ENCODE measurements at places on chromosomes 1 and 21.
A peak's percentile ranks its signal among the peaks of the same experiment; 100 is the strongest.

DNA sequence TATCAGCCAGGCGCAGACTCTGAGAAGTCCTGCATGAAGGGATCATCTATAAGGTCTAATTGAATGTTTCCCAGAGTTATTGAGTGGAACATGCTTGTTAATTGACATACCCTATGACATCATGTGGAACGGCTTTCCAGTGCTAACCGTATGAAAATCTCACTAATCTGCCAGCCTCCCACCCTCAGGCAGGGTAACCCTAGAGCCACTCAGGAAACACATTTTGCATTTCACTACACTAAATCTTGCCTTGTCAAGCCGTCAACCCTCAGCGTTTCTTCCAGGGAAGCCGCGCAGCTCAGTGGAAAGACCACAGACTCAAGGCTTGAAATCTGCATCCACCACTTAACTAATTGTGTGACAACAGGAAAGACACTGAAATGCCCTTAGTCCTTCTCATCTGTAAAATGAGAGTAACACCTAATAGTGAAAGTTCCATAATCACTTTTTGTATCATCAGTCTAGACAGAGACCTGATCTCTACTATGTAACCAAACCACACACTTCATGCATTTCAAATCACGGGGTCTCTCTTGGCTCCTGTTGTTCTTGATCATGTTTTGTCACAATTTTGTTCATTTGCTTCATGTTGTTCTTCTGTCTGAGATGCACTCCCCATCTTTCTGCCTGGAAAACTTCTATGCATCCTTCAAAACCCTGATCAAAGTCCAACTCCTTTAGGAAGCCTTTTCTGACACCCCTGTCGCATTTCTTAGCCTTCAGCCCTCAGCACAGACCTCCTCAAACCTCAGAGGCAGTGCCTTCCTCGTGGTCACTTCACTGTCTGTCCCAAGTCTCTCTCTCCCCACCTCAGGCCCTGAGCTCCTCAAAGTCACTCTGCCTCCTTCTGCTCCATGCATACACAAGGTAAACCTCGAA lies 246.5 kb downstream of the TOMM20 start:
- DNase-seq: no peak

DNA sequence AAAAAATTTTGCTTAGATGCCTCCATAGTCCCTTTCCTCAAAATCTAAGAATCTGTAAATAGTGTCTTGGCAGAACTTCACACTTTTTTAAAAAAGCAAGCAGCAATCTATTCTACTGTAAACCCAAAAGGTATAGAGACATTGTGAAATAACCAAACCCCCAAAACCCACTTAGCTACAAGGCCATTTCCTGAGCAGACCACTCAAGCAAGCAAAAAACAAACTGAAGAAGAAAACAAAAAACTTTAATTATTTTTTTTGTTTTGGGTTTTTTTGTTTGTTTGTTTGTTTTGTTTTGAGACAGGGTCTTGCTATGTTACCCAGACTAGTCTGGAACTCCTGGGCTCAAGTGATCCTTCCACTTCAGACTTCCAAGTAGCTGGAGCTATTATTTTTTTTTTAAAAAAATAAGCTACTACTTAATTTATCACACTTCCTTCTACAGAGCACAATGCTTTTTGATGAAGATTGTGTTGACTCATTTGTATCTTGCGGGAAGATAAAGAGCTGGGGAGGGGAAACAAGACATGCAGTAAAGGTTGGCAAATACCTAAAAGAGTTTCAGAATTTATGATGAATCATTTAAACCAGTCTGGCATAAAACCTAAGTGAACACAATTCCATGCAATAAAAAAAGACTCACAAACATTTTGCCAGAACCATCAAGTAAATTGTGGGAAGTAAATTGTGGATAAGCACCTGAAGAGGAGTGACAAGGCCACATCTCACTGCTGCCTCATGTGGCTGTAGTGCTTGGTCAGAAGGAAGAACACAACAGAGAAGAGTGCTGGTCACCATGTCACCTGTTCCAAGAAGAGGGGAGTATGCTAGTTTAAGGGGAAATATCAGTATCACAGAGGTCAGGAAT lies 2.7 kb upstream of the PTPN22 start:
- peak; percentile 29 for DNase-seq

DNA sequence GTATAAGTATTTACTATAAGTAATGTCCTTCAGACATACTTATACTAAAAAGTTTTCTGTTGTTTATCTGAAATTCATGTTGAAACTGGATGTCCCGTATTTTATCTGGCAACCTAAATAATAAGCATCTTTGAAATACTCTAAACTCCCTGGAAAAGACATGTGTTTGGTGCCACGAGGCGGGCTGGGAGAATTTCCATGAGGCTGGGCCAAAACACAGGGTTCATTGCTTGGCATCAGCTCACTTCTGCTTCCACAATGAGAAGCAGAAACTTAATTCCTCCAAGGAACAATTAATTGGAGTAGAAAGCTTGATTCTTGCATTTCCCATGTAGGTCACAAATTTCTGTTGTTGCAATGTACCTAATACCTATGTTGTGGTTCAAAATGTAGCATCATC lies 110.2 kb downstream of the PSMG1 start:
- DNase-seq: no peak

- no peak for DNase-seq
These were observed 47.6 kb downstream of the RHOU start for GRCh38 chr1:228782662-228783417.

- no peak for DNase-seq
These were observed 887.1 kb downstream of the LRRIQ3 start for GRCh38 chr1:73310797-73311381.

DNA sequence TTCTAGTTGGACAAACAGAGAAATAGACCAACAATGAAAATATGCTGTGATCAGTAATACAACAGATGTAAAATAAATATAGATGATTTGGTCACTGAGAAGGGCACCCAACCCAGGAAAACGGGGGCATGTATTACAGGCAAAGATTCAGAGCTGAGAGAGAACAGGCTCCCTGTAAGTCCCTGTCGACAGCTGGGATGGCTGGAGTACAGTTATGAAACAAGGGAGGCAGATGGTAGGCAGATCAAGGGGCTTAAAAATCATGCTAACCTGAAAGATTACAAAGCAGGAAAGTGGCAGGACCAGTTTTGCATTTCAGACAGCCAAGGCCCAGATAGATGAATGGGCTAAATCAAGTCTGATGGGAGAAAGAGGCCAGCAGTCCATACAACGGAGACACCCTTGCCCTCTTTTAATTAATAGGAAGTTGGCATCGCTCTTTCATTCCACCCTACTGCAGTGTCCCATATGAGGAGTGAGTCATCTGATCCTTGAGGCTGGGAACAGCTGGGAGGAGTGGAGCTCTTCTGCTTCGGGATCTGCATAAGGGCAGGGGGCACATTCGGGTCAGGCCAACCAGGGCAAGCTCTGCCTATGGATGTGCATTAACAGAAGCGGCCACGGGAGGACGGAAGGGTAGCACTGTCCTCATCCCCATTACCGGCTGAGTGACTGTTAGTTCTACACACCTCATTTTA lies 171.1 kb downstream of the DAB1 start:
- DNase-seq: no peak

- DNase-seq: no peak
These were observed 97.9 kb upstream of the RAB3GAP2 start for GRCh38 chr1:220370041-220370700.

DNA sequence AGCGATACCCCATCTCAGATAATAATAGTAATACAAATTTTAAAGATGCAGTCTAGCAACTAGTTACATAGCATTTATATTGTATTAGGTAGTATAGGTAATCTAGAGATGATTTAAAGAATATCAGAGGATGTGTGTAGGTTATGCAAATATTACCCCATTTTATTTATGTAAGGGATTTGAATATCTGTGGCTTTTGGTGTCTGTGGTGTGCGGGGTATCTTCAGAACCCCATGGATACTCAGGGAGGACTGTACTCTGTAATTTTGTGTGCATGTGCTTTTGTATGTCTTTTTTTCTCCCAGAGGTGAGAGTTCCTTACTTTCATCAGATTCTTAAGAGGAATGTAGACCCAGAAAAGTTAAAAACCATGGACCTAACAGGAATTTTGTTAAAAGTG lies 12.8 kb downstream of the RNF2 start:
- DNase-seq: no peak

GRCh38 chr1:48530727-48531351 lies 58.8 kb upstream of the SPATA6 start:
- DNase-seq: peak; percentile 43

DNA sequence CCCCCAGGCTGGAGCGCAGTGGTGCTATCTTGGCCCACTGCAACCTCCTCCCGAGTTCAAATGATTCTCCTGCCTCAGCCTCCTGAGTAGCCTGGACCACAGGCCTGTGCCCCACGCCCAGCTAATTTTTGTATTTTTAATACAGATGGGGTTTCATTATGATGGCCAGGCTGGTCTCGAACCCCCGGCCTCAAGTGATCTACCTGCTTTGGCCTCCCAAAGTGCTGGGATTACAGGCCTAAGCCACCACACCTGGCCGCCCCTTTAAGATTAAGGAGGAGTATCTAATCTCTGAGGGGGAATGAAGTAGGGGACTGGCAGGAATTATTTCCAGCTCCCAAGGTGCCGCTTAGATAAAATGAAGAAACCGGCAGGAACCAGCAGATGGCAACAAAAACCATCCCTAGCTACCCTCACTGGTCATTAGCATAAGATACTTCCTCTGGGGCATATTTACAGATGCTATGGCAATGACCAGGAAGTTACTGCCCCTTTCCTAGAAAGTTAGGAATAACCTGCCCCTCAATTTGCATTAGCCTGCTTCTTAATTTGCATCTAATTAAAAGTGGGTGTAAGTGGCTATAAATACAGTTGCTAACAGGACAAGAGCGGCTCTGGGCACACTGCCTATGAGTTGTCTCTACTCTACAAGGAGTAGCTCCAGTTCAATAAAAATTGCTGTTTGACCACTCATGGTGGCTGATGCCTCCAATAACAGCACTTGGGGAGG lies 7.1 kb upstream of the NSUN4 start:
- peak; percentile 22 for DNase-seq

DNA sequence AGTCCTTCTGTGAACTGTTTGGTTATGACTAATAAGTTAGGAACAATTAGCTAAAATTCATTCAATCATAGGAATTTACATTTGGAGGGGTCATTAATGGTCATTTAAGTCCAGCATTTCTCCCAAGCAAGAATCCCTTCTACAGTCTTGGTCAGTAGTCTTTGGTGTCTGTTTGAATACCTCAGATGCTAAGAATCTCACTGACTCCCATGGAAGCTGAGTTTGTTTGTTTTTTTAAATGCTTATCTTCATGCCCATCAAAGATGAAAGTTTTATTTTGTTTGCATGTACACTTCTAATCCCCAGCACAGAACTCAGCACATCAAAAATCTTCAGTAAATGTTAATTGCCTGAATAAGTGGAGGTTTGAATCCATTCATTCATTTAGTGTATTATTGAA lies 41.3 kb upstream of the SLC44A3 start:
- DNase-seq: no peak

GRCh38 chr1:94345148-94345721 lies 73.0 kb upstream of the ABCD3 start:
- DNase-seq: no peak

DNA sequence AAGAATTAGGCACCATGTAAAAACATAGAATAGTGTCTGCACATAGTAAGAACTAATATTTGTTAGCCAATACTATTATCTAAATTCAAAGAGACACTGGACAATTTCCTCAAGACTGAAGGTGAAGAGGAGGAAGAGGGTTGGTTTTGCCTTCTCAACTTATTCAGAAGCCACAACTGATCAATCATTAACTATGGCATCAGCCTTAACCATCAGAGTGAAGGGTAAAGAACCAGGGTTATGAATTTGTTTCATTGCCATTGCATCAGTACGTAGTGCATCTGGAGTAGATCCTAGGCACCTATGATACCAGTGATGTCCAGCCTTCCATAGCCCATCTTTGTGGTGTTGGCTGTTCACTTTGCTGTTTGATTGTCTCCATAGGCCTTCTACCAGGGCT lies 421.7 kb upstream of the DEPDC1 start:
- no peak for DNase-seq

DNA sequence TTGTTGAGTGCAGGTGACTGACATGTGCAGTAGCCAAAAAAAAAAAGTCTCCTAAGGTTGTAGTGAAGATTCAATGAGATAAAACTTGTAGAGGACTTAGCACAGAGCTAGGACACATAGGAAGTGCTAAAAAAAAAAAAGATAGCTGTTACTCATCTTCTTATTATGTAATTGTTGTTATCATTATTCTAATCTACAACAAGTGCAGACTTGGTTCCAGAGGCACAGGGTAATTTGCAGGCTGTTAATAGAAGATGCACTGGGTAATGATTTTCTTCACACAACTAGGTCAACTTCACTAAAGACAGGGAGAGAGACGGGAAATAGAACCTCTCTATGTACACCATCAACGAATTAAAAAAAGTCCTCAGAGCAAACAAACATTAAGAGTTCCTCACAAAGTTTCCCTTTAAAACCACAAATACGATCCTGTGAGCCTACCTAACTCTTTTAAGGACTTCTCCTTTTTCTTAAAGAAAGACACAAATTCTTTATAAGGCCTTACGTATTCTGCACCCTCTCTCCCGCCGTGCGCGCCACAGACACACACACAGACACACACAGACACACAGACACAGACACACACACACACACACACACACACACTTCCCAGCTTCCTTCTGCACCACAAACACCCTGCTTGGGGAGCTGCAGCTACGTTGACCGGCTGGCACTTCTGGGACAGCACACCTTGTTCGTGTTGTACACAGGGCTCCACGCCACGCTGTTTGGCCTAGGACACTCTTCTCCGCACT lies 49.8 kb upstream of the GADD45A start:
- DNase-seq: no peak

DNA sequence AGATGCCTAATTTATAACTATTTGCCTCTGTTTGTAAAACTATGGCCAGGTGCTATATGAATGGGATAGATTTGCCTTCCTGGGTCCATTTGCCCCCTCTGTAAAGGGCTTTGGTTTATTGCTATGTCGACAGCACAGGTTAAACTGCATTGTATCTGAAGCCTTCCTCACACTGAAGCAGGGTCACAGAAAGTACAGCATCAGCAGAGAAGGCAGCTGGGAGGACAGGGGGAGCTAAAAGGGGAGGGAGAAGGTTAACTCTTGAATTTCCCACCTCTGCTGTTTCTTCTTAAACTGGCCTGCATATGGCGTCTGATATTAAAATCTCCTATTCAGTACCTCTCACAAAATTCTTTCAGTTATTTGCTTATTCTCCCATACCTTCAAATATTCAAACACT lies 297.4 kb downstream of the TM2D1 start:
- no peak for DNase-seq

DNA sequence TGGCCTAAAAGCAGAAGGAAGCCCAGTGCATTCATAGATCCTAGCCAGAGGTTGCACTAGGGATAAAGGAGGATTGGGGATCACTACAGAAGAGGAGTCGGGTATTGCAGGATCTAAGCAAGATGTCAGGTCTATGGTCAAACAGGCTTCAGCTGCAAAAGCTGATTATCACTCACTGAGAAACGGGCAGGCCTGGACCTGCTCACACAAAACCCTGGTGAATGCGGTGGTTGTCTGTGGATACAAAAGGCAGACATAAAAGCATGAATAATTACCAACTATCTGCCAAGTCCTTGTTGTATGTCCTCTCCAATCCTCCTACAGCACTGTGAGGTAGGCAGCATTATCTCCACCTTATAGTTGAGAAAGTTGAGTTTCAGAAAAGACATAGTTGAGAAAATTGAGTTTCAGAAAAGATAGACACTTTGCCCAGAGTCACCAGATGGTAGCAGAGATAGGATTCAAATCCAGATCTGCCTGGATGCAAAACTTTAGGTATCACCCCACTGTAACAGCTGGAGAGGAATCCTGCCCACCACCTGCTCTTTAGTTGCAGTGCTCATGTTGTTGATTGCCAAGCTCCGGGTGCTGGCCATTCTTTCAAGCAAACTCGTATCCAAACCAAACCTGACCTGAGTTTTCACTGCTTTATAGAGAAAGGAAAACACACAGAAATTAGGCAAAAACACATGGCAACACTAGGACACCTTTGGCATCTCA lies 49.6 kb upstream of the HOOK1 start:
- no peak for DNase-seq

- no peak for DNase-seq
These were observed 145.4 kb upstream of the C1orf174 start for GRCh38 chr1:4045397-4046010.
